ENCODE measurements at places on chromosomes 3 and 15. TPM values are rescaled to one million over a fixed set of nuclear protein-coding genes. Genes with fewer than 3 reads are reported as not detected.

B4GALT4 gene
- 23.3 TPM for total RNA-seq

DNA sequence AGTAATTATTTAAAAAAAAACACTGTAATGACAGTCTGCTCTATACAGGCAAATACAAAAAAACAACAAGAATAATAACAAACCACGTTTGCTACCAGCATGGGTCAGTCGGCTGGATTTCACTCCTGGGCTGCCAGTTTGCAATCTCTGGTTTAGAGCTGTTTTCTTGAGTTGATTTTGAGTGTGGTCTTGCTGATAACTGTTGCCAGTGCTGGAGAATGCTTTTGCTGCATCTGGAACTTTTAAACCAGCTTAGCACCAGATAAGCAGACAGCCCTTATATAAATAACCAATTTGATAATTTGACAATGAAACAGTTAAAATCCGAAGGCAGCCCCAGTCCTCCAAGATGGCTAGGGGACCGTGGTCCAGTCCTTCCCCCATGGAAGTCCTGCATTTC is 14.0 kb upstream of the CTDSPL start:
- DNase-seq: no peak

GABRR3 gene
- not detected for total RNA-seq

DPPA4 gene
- total RNA-seq: not detected

- no peak for DNase-seq
Observed at GRCh38 chr15:32792436-32792835, 74.6 kb downstream of the GREM1 start.

- DNase-seq: no peak
Observed at GRCh38 chr3:64079369-64080150, 56.3 kb upstream of the PSMD6 start.

- no peak for DNase-seq
Observed at GRCh38 chr3:43211681-43212080, 74.7 kb upstream of the SNRK start.

DNAH12 gene
- 0.41 TPM for total RNA-seq

CACNA1D gene
- 0.21 TPM for total RNA-seq

GPR15 gene
- total RNA-seq: not detected

SLC25A36 gene
- 63.8 TPM for total RNA-seq
